ENCODE measurements at places on chromosomes 3 and 15.

DNA sequence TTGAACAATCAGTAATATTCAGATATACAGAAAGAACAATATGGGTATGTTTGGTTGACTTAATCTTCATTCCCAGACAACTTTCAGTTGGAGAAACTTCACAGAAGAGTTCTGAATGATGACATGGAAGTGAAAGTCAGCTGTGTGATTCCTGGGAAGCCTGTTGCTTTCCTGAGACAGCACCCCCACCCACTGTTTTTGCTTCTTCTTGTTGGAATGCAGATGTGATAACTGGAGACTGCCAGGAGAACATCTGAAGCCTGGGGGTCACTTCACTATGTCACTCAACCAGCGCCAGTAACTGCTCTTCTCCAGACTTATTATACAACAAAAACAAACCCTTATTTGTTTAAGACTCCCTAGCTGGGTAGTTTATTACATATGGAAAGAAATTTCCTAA is 599.4 kb downstream of the ZIC1 start:
- DNase-seq, result no peak

DNA sequence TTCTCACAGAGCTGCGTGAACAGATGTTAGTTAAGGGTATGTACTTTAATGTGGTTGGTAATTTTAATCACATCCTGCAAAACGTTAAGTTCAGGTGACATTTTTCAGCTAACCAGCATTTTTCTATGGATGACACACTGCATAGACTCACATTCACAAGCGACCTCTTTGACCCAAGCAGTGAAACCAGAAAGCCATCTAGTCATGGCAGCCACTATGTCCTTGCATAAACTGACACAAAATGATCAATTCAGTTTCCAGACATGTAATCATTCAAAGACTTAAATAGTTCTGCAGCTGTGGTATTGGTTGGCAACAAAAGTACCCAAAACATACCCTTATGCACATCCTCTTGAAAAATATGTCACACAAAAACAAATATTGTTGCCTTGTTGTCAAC is 7.4 kb upstream of the CAPN7 start:
- DNase-seq, result no peak

DNA sequence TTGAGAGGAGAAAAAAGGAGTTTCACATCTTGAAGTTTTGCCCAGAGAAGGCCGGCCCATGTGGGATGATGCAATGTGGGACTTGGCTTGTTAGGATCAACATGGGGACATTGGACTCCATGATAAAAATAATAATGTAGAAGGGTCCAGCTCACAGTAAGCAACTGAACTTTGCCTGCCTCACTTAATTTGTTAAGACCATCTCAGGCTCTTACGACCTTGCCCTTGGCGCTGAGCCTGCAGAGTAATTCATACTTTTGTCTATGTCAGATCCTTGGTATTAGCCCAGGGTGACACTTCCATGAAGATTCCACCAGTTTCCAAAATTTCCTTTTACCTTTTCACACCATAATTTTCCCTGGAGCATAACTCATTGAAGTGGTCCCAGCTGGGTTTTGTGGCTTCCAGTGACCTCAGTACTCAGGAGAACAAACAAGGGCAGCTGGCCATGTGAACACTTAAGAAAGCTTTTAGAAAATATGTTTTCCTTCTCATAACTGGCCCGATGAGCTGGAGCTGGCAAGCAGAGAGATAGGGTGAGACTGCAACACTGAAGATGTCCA is 315.4 kb upstream of the RASGRP1 start:
- DNase-seq, result peak; percentile 90

GRCh38 chr3:16738451-16738850 is 133.2 kb upstream of the DAZL start:
- DNase-seq, result no peak

DNA sequence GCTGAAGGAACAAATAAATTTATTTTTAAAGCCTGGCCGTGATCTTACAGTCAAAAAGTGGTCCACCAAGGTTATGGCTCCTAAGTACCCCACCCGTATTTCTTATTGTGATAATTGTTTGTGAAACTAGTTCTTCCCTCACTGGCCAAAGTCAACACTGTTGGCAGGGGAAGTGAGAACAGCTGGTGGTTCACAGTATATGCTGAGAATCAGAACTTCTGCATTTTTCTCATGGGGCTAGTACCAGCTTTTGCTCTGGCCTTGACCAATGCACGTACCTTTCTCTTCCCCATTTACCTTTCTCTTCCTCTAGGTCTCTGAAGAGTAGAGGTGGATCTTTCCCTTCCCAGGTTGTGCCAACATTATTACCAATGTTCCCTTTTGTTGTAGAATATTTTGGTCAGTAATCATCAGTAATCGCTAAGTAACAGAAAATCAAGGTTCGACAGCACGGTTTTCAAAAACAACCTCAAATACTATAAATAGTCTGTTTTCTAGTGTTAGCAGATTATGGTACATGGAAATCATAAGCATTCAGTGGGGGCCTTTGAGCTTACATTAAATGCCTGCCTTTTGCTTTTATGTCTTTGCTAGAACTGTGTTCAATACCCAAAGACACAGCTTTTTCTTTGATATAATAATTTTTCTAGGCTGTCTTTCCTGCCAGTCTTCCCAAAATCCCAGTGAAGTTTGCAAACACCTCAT is 268.0 kb downstream of the LPP start:
- DNase-seq, result no peak

GRCh38 chr3:45946307-45946706 is 3.0 kb downstream of the CXCR6 start:
- no peak for DNase-seq

- no peak for DNase-seq
Measured at GRCh38 chr3:144626835-144627234, 655.2 kb downstream of the DIPK2A start.

- no peak for DNase-seq
Measured at GRCh38 chr3:87414271-87414670, 137.9 kb upstream of the POU1F1 start.
